ENCODE measurements at places on chromosomes 13 and 19.

GRCh38 chr19:30235946-30236345, 136.2 kb upstream of the ZNF536 start:
- no peak for DNase-seq

- DNase-seq, result peak; percentile 59
Measured at GRCh38 chr13:99322297-99323103, 15.3 kb upstream of the GPR183 start.

DNA sequence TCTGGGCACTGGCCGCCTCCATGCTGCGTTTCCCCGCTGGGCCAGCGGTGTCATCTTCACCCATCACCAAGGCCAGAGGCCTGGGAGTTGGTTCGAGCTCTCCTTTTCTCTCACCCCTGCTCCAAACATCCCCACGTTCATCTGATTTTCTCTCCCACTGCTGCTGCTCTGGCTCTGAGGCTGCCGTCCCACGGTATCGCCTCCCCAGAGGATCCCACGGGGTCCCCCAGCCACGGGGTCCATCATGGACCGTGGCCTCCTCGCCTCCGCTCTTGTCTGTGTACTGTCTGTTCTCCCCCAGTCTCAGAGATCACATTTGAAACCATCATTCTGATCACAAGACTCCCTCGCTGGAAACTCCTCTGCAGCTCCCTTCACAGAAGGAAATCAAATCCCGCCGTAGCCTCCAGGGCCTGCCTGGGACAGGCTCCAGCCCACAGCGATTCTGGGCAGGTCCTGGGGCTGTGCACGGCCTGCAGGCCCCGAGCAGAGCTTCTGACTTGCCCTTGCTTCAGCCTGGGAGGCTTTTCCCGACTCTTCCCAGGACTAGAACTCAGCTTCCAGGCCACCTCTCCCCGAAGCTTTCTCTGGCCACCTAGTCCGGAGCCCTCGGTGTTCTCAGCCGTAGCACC, 64.2 kb downstream of the SOX1 start:
- no peak for DNase-seq

- DNase-seq, result no peak
Measured at GRCh38 chr13:43237616-43238015, 214.2 kb downstream of the DNAJC15 start.

DNA sequence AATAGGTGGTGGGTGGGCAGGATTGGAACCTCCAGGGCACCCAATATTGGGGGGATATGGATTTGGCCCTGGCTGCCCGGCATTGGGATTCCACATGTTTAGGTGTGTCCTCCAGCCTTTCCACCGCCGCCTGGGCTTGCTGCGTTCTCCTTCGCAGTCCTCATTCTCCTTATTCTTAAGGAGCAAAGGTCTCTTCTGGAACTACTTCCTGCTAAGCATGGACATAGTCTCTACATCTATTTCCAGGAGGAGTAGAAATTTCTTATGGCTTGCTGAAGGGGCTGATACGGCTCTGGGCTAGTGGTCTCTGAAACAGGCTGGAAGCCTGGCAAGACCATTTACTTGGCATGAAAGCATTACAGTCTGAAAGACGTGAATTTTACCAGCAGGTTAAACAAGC, 9.2 kb upstream of the FCGBP start:
- no peak for DNase-seq

DNA sequence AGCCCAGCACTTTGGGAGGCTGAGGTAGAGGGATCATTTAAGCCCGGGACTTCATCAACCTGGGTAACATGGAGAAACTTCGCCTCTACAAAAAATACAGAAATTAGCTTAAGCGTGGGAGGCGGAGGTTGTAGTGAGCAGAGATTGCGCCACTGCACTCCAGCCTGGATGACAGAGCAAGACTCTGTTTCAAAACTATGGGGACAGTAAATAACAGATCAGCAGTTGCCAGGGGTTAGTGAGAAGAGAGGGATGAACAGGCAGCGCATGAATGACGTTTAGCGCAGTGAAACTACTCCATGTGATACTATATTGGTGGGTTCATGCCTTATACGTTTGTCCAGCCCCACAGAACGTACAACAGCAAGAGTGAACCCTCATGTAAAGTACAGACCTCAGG, 7.1 kb upstream of the ICAM3 start:
- DNase-seq, result no peak

- no peak for DNase-seq
Measured at GRCh38 chr13:112014857-112015256, 52.1 kb upstream of the SOX1 start.

DNA sequence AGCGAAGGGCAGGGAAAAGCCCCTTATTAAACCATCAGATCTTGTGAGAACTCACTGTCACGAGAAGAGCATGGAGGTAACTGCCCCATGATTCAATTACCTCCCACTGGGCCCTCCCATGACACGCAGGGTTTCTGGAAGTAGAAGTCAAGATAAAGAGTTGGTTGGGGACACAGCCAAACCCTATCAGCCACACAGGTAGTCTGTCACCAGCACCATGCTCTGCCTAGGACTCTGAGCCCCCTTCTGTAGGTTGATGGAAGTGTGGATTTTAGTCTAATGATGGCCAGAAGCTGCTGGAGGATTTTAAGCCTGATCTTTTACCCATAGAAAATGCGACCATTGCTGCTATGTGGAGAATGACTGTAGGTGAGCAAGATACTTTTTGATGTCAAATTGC, 60.8 kb downstream of the ARHGEF7 start:
- DNase-seq, result no peak

- DNase-seq, result no peak
Measured at GRCh38 chr19:38692458-38693379, 45.3 kb downstream of the ACTN4 start.

DNA sequence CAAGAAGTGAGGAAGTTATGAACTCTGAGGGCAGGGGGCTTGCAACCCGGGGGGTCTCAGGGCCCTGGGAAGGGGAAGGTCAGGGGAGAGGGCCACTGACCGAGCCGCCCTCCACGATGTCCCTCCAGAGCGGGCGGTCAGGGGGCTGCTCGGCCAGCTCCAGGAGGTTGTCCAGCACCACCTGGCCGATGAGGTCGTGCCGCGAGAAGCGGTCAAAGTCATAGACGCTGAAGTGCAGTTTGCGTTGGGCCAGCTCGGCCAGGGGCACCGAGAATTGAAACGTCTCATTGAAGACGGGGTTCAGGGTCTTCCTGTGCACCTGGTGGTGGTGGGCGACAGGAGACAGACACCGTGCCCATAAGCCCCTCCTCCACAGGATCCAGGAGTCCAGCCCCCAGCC, 10.5 kb downstream of the SYT3 start:
- no peak for DNase-seq

- DNase-seq, result peak; percentile 26
Measured at GRCh38 chr19:43901395-43902390, 33.4 kb downstream of the ZNF45 start.

DNA sequence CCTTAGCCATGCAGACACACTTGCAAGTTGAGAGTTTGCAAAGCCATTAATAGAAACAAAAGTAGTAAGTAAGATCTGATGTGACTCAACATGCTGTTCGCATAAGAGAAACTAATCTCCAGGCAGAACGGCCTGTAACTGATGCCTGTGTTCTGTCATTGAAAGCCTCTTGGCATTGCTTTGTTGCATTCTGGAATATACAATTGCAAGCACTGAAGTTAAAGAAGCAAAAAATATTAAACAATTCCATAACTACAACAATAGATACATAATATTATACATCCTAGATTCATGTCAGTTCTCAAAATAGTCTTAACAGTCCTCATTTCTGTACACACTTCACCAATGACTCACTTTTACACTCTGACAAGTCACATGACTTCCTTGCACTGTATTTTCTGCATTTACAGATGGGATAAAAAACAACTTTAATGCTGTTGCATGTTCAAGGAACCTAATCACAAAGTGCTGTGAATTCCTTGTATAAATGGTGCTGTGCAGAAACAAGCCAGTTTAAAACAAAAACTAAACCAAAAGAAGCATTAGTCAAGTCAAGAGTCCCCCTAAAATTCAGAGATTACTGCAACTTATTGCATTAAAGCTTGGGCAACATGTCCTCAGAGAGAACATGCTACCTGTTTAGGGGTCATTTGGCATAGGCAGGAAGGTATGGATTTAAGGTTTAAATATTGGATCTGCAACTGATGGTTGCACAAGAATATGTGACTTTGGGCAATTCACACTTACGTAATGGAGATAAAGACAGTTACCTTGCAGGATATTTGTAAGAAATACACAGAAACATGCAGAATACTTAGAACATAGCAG, 79.5 kb upstream of the SERP2 start:
- no peak for DNase-seq

- no peak for DNase-seq
Measured at GRCh38 chr19:3778899-3779723, 7.1 kb downstream of the MATK start.

DNA sequence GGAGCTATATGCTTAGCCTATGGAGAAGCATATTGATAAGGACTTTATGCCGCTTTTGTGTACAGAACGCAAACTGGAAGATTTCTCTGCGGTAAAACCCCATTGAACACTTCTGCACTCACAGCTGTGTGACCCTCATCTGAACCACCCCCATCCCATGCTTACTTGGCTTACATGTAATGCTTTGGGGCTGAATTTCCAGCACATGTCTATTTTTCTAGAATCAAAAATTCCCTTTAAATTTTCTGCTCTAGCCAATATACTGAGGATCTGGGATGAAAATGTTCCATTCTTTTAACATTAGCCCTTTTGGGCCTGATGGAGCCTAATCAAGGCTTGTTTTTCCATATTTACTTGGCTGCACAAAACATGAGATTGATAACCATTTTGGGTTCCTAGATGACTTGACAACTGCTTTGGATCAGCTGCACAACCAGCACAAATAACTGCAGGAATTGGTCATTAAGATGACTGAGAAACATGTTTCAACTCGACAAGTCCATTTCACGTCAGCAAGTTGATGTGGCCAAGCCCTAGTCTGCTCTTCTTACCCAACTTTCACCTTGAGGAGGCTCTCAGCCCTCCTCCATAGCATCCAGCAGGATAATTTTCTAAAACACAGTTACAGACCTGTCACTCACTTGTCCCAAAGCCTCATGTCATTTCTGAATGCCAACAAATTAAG, 52.4 kb downstream of the TNFSF11 start:
- DNase-seq, result no peak

DNA sequence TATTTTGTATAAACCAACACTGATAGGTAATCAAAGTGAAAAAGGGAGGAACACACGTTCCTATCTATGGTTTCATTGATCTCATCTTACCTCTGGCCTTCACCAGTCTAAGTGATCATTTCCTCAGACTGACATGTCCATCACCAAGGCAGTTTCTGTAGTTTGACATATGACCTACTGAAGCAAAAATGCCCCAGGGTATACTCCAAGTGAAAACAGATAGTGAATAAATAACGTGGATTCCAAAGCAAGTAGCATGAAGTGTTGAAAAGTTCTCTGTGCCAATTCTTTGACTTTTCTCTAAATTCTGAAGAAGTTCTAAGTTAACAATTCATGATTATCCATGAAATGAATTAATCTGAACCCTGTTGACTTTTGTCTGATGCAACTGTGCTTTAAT, 334.2 kb upstream of the SGCG start:
- DNase-seq, result no peak

- no peak for DNase-seq
Measured at GRCh38 chr13:31207661-31208552, 8.1 kb downstream of the B3GLCT start.

DNA sequence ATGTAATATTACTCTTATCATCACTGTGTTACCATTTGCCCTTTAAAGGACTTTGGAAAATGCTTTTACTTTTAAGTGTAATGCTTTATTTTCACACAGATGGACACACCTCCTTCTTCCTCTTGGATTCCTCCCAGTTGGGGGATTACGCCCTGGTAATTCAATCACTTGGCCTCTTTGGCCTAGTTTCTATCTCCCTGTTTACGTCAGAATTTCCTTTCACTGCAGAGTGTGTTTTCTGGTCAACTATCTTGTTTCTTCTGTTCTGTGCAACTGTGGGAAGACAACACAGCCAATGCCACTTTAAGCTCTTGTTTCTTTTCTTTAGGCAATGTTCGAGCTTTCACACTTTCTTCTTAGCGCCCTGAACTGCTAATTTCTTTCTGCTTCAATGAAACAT, 257.3 kb upstream of the MAB21L1 start:
- no peak for DNase-seq

GRCh38 chr19:47133021-47133471, 2.4 kb downstream of the SAE1 start:
- no peak for DNase-seq

DNA sequence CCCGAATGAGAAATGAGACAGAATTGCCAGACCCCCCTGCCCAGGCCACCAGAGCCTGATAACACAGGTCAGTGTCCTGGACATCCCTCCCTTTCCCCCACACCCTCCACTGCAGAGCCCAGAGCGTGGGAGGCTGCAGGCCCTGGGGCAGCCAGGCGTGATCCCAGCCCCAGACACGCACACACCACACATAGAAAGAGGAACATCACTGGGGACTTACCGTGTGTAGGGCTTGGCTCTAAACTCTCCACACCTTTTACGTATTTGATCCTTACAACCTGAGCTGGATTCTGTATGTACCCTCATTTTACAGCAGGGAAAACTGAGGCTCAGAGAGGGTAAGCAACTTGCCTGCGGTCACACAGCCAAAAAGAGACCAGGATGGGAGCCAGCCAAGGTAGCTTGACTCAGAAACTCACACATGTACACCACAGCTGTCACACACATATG, 334 bp upstream of the ANGPTL6 start:
- DNase-seq, result no peak

DNA sequence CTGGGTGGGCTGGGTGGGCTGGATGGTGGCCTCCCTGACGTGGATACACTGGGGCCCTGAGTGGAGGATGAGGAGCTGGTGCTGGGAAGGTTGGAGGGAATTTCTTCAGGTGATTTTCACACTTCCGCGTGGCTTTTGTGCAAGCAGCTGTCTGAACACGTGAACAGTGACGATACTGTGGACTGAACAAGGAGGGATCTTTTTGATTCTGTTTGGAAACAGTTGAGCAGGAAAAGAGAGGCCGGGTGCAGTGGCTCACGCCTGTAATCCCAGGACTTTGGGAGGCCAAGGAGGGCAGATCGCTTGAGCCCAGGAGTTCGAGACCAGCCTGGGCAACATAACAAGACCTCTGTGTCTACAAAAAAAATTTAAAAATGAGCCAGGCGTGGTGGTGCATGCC, 9.1 kb upstream of the GTF2F1 start:
- DNase-seq, result no peak

GRCh38 chr13:86933676-86934075, 737.5 kb upstream of the SLITRK5 start:
- no peak for DNase-seq
